ENCODE measurements at places on chromosomes 13 and 19. TPM values are rescaled to one million over a fixed set of nuclear protein-coding genes. Genes with fewer than 3 reads are reported as not detected.

FCER2 gene
- total RNA-seq = under 0.01 TPM

PIK3R2 gene
- total RNA-seq = 62.7 TPM

ANKRD24 gene
- 8.9 TPM for total RNA-seq

PLIN5 gene
- 1.2 TPM for total RNA-seq

B9D2 gene
- 2.2 TPM for total RNA-seq

ZNF471 gene
- 17.0 TPM for total RNA-seq

CASP14 gene
- total RNA-seq = not detected

ZNF304 gene
- 17.9 TPM for total RNA-seq

PSG1 gene
- not detected for total RNA-seq
